ENCODE measurements at places on chromosomes 12 and 14. TPM values are rescaled to one million over a fixed set of nuclear protein-coding genes. Genes with fewer than 3 reads are reported as not detected.

DNA sequence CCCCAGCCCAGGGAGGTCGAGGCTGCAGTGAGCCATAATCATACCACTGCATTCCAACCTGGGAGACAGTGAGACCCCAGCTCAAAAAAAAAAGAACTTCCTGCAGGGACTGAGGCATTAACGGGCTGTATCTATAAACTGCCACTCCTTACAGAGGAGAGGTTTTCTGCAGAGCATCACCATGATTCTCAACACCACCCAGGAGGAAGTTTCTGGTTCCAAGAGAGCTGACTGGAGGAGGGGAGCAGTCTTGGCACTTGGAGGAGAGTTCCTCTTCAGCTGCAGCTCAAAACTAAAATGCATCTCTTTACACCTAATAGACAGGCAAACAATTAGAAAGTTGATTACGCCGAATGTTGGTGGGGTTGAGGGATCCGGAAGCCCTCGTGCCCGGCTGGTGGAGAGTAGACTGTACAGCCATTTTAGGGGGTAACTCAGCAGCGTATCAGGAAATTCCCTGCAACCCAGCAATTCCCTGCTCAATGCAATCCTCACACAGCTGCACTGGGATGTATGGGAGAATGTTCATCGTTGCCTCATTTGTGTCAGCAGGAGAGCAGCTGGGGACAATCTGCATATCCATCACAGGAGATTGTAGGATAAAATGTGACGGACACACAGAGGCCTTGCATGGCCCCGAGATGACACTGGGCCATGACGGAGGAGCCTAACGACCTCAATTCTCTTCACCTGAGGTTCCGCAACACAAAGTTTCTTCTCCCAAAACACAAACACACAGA is 36.6 kb downstream of the ACTN1 start:
- H3K27me3 ChIP-seq, result no peaks in the 10 kb centered on the region
- H3K4me3 ChIP-seq, result no peak overlapping the region
- no peak for ATAC-seq
- no peaks in the 10 kb centered on the region for H3K36me3 ChIP-seq
- no peak overlapping the region for H3K27ac ChIP-seq
- H3K4me1 ChIP-seq, result peaks cover 15% of the 10 kb centered on the region

GRCh38 chr12:95723693-95724384 is 66.7 kb downstream of the NTN4 start:
- no peak for ATAC-seq
- no peak overlapping the region for H3K4me3 ChIP-seq
- no peak overlapping the region for H3K27ac ChIP-seq
- peaks cover 6% of the 10 kb centered on the region for H3K36me3 ChIP-seq
- no peaks in the 10 kb centered on the region for H3K4me1 ChIP-seq

The ZC2HC1C gene
- total RNA-seq, result 2.2 TPM

The C14orf132 gene
- total RNA-seq, result 2.8 TPM

The BICDL1 gene
- total RNA-seq, result 36.9 TPM

DNA sequence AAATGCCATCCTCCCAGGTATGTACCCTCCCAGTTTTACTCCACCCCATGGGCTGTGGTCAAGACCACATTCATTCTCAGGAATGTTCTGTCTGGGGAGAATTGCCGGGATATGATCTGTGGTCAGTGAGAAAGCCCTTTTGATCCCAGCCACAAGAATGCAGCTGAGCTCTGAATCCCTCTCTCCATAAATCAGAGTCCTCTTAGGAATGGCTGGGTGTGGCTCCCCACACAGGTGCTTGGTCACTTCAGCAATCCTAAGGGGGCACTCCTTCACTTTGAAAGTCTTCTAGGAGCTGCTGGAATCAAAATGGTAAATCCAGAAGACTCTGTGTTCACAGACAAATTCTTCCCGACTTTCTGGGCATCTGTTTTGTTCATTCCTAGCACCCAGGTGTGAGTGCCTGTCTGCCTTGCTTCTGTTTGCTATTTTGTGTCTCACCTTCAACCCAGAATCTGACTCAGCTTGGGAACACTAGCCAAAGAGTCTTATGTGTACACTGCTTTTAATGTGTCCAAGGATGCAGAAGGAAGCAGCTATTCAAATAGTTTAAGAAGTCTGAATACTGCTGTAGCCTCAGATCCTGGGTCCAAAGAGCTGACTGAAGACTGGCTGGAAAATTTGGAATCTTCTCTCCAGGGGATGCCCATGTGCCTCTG is 144.6 kb upstream of the CDKN3 start:
- no peak overlapping the region for H3K4me3 ChIP-seq
- H3K27me3 ChIP-seq, result peaks cover 20% of the 10 kb centered on the region
- H3K36me3 ChIP-seq, result no peaks in the 10 kb centered on the region

The PRH1 gene
- total RNA-seq, result 24.3 TPM

All from activated T-helper 17 cell treated with anti-CD3 and anti-CD28 coated beads, Interleukin-2, amount 50 U/mL, for 72 hours (primary cell).